ENCODE measurements at places on chromosomes 6 and 20. TPM values are rescaled to one million over a fixed set of nuclear protein-coding genes. Genes with fewer than 3 reads are reported as not detected.

GRCh38 chr6:162728197-162728596, 423 bp downstream of the PACRG start:
- DNase-seq, result no peak

- no peak for DNase-seq
Measured at GRCh38 chr6:12769556-12770256, 53.1 kb downstream of the PHACTR1 start.

PBOV1 gene
- not detected for total RNA-seq

- no peak for DNase-seq
Measured at GRCh38 chr6:40387127-40387870, 199.9 kb downstream of the LRFN2 start.

ADTRP gene
- not detected for total RNA-seq

- no peak for DNase-seq
Measured at GRCh38 chr6:100568255-100568654, 103.5 kb upstream of the SIM1 start.

GRCh38 chr6:43833223-43833995, 63.4 kb downstream of the VEGFA start:
- DNase-seq, result no peak

HTR1E gene
- total RNA-seq, result not detected

GRCh38 chr6:138588805-138589434, 89.6 kb upstream of the NHSL1 start:
- DNase-seq, result no peak

PRSS35 gene
- total RNA-seq, result 0.08 TPM

FOXF2 gene
- total RNA-seq, result 0.42 TPM

COL11A2 gene
- total RNA-seq, result 0.27 TPM

- no peak for DNase-seq
Measured at GRCh38 chr20:19697415-19697814, 60.6 kb upstream of the RIN2 start.

DNA sequence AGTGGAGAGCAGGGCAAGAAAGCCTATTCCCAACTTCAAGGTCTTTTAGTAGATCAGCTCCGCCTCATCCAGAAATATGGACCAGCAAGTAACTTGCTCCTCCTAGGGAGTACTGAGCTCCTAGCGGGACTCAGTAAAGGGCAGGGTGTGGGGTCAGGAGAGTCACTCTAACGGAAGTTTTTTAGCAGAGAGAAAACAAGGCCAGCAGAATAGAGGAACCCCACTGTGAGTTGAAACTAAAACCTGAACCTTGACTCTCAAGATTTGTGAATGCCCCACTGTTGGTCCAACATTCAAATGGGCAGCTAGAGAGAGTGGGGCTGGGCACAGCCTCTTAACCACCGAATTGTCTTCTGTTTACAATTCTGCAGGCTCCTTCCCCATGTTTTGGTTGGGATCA, 244.8 kb downstream of the FARS2 start:
- DNase-seq, result no peak

DNA sequence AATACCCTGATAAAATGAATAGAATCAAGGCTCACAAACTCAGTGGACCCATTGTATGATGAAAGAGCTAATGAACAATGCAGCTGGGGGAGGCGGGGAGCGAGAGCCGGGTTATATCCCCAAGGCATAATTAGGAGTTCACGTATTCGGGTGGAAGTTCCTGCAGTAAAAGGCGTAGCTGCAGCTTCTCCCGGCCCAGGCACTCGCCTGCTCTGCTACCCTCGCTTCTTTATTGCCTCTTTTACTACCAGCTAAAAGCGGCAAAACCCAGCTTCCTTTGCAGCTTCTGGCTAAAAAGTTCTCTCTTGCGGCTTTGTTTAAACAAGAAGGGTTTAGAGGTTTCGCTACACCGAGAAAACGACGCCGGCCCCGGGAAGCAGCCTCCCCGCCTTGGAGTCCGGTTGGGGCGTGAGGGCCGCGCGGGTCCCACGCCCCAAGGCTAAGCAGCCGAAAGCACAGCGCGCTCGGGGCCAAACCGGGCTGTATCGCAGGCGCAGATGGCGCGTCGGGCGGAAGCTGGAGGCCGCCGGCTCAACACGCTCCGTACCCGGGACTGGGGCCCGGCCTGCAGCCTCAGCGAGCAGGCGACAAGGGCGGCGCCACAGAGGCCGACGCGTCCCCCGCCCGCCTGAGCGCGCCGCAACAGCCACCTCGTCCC, 1.6 kb downstream of the ZBTB2 start:
- DNase-seq, result peak; percentile 65

GJA10 gene
- not detected for total RNA-seq

DNA sequence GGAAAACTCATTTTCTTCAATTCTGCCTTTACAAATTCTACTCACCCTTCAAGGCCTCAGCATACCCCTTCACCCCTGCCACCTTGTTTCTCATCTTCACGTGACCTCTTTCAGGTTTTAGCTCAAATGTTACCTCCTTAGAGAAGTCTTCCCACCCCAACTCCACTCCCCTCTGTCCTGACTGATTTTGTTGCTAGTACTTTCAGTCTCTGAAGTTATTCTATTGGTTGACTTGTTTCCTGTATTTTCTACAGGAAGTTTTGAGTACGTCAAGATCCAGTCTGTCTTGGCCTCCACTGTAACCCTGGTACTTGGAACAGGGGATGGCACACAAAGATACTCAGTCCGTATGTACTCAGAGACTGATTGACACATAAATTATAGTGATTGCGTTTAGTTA, 296.1 kb downstream of the DHX35 start:
- DNase-seq, result no peak

DNA sequence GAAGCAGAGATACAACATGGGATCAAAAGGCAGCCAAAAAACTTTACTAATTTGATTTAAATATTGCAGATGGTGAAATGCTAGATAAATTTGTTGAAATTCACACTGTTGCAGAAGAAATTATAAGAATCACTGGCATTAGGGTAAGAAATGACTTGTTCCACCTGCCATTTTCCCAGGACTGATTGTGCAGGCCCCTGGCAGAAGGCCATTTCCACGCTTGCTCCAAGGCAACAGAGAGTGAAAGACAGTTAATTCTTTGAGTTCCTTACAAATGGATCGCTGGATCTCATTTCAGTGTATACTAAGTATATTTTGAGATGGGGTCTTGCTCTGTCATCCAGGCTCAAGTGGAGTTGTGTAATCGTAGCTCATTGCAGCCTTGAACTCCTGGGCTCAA, 67.0 kb upstream of the TMEM181 start:
- DNase-seq, result no peak

MLIP gene
- 140 TPM for total RNA-seq

DNA sequence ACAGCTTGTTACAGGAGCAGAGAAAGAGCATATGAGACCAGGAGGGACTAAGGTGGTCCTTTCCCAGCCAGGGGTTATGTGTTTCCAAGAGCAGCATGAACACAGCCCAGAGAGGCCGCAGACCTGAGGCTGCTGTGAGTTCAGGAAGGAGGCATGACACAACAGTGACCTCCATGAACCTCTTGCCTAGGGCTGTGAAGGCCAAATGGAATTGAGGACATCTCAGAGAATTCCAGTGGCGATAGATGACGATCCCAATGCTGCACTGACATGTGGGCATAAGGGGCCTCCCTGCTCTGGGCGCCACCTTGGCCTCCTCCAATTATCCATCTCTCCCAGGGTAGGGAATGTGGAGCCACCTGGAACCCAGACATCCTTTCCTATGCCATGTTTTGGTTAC, 79.9 kb upstream of the FUCA2 start:
- no peak for DNase-seq

E2F1 gene
- 0.73 TPM for total RNA-seq

CRISP2 gene
- not detected for total RNA-seq

DNA sequence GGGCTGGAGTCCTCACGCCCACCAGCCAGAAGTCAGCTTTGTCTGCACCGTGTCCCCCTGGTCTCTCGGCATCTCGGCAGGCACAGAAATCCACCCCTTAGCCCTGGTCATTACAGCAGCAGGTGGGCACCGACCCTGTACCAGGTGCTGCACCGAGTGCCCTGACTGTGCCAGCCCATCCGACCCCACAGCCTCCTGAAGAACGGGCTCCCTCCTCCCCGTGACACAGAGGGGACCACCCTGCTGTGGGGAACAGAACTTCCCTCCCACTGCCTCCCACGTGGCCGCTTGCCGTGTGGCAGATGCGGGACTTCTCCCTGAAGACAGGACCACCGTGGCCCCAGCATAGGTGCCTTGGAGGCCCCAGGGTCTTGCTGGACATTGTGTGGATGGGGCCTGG, 161.2 kb downstream of the TAF4 start:
- DNase-seq, result no peak

All from psoas muscle (tissue), 8 donors.